ENCODE measurements at places on chromosomes 2 and 18.

DNA sequence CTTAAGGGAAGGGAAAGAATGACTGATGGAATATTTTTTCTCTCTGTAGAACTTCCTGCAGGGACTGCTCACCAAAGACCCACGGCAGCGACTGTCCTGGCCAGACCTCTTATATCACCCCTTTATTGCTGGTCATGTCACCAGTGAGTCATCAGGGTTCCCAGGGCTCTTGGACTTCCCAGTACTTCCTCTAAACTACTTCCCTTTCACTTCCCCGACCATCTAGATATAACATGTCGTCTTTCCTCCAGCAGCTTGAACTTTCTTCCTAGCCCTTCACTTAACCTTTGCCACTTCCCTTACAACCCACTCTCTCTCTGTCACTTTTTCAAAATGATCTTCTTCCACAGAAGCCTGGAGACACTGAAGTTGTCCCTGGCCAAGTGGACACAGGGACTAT, 7.2 kb downstream of the STK36 start:
- DNase-seq = no peak

DNA sequence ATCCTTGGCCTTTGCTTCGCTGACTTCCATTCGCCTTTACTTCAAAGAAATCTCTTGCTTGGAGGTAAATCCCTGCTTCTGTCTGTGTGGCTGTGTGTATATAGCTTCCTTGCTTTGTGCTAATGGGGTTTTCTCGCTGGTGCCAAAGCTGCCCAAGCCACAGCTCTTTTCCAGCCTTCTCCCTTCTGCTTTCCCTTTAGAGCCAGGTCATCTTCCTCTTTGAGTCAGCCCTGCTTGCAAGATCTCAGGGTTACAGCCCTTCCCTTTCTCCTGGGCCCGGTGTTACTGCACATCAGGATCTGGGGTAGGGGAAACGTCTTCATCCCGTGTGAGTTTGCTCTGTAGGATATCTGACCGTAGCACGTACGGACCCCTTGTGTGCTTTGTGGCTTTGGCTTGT, 19.1 kb downstream of the EIF4E2 start:
- no peak for DNase-seq

- DNase-seq = no peak
These were observed 425.5 kb downstream of the TSN start for GRCh38 chr2:122180972-122181371.

DNA sequence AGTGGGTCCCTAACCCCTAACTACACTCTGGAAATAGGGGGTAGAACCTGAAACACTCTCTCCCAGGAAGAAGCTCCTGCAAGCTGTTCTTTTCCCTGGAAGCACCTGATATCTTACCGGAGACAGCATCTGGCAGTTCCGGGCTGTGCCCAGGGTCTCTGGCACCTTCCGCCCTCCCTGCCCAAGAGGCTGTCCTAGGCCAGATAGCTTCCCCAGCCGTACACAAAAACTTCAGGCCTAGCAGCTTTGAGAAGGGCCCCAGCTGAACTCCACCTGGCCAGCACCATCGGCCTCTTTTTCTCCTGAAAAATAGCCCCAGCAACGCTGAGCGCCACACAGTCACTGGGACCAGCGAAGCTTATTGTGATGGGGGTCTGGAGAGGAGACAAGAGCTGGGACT, 9.7 kb downstream of the OSR1 start:
- DNase-seq = no peak

GRCh38 chr18:57533006-57533867, 53.3 kb downstream of the FECH start:
- DNase-seq = no peak

- no peak for DNase-seq
These were observed 625.2 kb downstream of the CPS1 start for GRCh38 chr2:211181626-211182025.

DNA sequence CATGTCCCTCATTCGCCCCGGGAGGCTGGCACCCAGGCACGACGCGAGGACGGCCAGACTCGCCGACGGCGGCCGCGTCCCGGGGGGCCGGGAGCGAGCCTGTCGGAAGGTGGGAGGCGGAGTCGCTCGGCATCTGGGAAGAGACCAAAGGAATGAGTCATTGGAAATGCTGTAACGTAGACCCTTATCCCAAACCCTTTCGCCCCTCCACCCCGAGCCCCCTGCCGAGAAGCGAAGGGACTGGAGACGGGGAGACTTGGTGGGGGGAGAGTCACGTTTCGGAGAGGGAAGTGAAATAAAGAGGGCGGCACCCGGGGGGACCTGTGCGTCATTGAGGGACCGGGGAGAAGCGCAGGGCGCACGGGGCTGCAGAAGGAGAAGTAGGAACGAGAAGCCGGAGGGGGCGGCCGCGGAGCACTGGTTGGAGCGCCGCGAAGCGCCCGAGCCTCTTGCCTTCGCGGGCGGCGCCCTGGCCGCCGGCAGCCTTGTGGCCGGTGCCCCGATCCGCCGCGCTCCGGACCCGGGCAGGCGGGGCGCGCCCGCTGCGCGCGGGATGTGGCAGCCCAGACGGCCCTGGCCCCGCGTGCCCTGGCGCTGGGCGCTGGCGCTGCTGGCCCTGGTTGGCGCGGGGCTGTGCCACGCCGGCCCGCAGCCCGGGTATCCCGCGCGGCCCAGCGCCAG, at the start of gene EMILIN2:
TSS of gene EMILIN2 (plus strand) at position 371 of the 681 bp plus-strand sequence. CDS start at position 554, 183 bp downstream.
- DNase-seq = peak; percentile 63

GRCh38 chr2:239963646-239964205, 61.4 kb downstream of the NDUFA10 start:
- DNase-seq = no peak

GRCh38 chr2:239140346-239141020, 260.3 kb downstream of the HDAC4 start:
- no peak for DNase-seq

DNA sequence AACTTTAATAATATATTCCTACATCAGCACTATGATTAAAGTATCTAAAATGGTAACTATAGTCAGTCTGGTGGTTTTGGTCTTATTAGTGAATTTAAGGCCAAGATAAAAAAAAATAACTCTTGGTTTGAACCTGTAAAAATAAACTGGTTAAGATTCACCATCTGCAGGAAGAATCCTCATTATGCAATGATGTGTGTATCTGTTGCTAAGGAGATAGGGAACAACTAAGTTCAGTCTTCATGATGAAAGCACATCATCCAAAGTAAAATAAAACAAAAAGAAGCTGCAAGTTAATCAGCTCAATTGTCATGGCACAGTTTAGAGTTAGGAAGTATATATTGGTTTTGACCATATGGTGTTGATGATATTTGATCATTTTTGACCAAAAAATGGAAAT, 466.0 kb downstream of the NYAP2 start:
- DNase-seq = no peak

DNA sequence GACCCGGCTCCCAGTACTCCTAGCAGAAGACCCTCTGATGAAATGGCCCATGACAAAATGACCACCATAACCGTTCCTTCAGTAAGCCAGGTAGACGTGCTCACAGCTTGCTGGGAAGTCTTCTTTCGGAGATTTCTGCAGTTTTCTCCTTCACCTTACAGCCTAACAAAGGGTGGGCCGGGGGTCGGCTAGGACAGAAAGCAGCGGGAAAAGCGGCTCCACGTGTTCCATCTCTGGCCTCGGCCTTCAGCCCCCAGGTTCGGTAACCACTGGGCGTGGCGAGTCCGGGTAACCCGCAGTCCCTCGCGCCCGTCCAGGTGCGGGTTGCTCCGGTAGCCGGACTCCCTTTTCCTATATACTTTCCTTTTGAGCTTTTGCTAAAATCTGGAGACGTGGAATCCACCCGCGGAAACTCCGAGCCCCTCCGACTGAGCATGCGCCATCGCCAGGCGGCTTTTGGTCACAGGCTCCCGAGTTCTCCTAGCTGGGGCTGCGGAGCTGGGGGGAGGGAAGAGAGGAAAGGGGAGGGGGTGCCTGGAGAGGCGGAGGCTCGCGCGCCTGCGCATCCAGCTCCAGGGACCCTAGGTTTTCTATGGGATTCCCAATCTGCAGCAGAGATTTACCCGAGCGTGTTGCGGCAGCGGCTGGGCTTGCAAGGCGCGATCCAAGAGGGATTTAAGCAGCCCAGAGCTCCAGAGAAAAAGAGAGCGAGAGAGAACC, at the start of gene VSNL1:
TSS of gene VSNL1 (plus strand) at position 604 of the 720 bp plus-strand sequence. CDS start 51,379 bp downstream, outside the sequence.
- DNase-seq = no peak

DNA sequence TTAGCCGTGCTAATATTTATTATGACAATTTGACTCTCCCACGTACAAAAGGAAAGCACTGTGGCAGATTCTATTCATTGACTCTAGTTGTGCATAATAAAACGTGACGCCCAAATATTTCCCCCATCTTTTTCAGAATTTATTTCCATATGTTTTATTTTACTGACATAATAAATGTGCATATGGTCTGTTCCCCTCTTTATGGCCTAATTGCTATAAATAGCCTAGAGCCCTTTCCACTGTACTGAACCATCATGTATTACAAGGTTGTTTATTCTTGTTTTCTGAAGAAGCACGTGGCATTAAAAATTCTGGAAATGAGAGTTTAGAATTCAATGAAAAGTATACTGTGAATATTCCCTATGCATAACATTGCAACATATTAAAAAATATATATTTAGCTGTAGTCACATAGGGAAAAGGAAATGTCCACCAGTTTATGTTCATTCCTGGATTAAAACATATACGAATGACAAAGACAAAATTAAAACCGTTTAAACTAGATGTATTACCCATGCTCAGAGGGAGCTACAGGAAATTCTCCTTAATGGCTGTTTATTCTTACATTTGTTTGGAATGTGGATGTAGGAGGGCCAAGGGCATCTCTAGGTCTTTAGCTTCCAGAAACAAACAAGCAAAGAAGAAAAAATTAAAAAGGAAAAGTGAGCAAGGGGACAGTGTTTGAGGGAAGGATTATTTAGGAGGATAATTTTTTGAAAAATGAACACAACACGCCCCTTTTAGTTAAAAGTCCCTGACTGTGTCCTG, 122.1 kb upstream of the MMADHC start:
- DNase-seq = no peak

- no peak for DNase-seq
These were observed 7.8 kb upstream of the SERPINB2 start for GRCh38 chr18:63879709-63880108.

DNA sequence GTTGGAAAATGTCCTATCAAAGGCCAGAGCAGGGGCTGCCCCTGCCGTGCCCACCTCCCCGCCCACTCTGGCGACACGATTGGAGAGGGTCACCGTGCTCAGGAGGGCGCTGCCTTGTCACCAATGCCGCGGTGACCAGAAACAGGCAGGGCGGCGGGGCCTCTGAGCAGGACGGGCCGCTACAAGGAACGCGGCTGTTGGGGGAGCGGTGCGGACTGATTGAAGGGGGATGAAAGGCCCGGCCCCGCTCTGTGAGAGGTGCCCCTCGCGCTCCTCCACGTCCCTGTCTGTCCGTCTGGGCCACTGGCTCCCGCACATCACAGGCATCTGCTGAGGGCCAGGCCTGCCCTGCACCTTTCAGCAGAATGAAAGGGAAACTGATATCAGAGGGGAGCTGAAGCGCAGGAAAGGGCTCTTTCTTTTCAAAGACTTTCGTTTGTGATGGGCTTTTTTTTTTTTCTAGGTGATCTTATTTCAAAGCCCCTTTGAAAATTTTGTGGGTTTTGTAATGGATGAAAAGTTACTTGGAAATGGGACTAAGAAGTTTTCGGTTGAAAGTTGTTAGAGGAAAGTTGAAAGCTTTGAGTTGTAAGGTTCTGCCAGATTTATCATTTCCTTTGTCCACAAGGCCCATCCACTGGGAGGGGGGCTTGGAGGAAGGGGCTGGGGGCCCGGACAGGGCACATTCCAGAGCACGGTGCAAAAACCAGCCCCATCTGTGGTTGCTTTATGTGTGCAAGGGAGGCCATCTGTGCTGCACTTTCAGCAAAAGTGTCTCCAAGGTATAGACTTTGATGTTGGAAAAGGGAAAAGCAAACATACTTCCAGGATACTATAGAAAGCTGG, 244.2 kb downstream of the KLHL29 start:
- DNase-seq = no peak

GRCh38 chr2:61993422-61994024, 88.0 kb downstream of the COMMD1 start:
- DNase-seq = no peak

- DNase-seq = no peak
These were observed 48.4 kb upstream of the LAPTM4A start for GRCh38 chr2:20099780-20100179.

- no peak for DNase-seq
These were observed 41.2 kb downstream of the COL3A1 start for GRCh38 chr2:189015359-189015758.

- DNase-seq = no peak
These were observed 185.7 kb downstream of the TPGS2 start for GRCh38 chr18:36643061-36643460.

- DNase-seq = no peak
These were observed 468.2 kb upstream of the POU3F3 start for GRCh38 chr2:104385743-104386142.

- DNase-seq = no peak
These were observed 90.1 kb upstream of the L3MBTL4 start for GRCh38 chr18:6504605-6505497.

DNA sequence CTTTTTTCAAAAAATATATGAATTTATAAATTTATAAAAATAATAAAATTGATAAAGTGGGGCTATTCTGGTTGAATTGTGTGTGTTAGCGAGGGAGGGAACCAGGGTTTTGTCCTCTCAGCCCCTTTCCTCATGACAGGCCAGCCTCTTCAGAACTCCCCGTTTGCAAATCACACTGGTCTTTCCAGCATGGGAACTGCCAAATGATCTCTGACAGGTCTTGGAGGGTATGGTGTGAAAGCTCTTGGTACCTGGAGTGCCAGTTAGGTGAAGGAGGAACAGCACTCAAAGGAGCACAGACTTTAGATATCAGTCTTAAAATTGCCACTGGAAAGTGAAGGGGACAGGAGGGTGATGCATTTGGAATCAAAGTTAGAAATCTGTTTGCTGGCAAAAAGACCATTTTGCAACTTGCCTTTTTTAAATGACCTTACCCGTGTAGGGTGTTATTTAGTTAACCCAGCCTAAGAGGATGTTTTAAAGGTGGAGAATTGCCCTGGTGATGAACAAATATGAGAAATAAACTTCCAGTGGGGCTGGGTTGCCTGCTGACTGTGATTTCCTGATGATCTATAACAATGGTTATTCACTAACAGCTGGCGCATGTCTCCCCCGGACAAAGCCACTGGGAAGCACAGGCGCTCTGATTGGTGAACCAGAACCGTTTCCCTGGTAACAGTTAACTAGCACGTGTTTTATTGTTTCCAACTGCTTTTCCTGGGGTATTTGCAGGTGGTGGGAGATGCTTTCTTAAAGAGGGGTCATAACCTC, 85.3 kb upstream of the EFEMP1 start:
- DNase-seq = no peak

- DNase-seq = peak; percentile 2
These were observed 624.9 kb upstream of the FANCL start for GRCh38 chr2:58866040-58866439.

All from stimulated activated CD4-positive, alpha-beta T cell treated with anti-CD3 and anti-CD28 coated beads, Interleukin-2, amount 100 ng/mL, for 24 hours (primary cell).